ENCODE measurements at places on chromosomes 2 and 18.
A peak's percentile ranks its signal among the peaks of the same experiment; 100 is the strongest.

DNA sequence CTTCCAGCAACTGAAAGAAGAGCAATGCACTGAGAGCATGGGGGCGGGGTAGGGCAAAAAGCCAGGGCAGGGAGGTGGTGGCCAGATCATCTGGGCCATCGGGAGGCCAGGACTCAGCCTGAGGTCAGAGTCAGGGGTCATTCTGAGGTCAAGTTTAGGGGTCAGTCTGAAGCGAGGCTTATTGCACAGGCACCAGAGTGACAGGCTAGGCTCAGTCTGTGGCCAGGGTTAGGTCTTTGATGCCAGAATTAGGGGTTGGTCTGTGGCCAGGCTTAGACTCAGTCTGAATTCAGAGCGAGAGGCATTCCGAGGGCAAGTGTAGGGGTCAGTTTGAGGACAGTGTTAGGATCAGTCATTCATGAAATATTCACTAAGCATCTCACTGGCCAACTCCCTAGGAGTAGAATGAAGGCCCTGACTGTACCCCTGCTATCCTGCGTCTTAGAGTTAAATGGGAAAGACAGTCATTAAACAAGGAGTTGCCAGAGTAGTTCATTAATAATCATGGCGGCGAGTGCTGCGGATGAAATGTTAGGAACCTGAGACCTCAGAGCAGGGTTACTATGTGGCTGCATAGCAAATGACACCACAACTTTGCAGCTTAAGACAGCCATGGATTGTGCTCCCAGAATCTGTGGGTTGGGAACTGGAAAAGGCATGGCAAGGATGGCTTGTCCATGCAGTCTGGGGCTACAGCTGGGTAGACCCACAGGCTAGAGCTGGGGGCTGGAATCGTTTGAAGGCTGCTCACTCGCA lies 198.7 kb downstream of the CYP26B1 start:
- no peak for DNase-seq

DNA sequence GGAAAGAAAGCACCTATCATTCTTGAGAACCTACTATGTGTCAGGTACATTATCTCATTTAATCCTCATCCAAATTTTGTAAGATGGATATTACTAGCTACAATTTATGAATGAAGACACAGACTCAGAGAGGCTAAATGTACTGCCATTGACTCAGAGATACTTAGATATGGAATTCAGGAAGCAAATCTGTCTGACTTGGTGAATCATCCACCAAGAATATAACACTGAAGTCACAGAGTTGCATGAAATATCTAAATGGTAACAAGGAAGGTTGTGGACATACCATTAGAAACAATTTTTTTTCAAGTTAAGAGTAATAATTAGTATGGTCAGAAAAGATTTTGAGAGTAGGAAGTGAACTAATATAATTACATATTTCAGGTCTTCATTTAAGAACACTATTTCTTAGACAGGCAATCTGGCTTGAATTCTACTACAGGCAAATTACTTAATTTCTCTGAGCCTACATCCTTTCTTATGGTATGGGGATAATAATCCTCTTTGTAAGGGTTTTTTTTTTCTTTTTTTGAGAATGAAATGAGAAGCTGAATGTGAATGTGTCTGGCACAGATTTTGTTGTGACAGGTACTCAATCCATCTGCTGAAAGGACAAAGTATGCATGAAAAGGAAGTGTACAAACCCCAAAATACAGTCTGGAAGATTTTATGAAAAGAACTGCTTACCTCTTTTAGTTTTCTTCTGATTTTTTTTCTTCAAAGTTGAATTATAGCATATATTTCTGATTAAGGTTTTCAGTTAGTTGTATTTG lies 14.8 kb upstream of the C2orf66 start:
- DNase-seq: no peak

GRCh38 chr2:6785493-6785892 lies 80.2 kb downstream of the CMPK2 start:
- no peak for DNase-seq

DNA sequence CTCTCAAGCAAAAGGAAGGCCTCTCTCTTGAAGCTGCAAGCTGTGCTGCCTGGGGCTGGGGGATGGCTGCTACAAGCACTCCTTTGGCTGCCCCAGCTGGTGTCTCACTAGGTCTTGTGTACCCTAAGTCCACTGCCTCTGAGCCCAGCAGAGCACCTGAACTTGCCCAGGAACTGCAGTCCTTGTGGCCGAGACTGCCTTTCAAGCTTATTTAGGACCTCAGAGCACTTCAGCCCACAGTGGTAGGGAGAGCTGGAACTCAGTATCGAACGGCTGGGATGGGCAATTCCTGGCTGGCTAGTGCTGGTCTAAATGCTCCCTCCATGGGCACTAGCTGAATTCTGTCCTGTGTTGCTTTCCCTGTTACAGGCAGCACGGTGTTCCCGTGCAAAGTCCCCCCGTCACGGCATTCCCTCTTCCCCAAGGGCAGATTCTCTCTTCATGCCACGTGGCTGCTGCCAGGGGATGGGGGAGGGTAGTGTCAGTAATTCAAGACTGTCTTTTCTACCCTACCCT lies 25.9 kb downstream of the STPG4 start:
- no peak for DNase-seq

DNA sequence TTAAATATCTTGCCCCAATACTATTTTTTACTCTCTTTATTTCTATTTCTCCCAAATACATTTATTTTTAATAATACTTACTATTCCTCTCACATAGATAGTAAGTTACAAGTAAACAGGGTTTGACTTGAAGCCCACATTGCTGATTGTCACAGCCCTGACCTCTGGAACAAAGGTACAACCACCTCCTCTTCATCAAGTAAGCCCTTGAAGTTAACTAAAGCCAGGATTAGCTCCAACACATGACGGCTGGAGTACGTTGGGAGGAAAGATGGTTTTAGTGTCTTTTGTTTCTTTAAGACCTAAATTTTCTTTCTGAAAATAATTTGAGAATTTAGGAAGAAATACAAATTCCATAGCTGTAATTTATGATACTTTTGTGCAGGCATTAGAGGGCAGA lies 949 bp downstream of the MYOM1 start:
- no peak for DNase-seq

DNA sequence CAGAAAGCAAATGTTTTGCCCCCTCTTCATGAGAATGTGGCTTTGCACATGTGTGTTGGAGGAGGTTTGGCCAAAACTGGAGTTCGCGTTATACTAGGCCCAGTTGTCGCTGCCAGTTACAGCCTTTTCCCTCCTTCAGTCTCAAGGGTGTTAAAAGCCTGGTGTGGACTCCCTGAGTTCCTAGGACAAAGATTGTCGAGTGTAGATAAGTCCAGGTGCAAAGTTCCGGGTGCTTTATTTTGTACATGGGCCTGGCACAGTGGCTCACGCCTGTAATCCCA lies 542 bp upstream of the RNF103 start:
- no peak for DNase-seq

DNA sequence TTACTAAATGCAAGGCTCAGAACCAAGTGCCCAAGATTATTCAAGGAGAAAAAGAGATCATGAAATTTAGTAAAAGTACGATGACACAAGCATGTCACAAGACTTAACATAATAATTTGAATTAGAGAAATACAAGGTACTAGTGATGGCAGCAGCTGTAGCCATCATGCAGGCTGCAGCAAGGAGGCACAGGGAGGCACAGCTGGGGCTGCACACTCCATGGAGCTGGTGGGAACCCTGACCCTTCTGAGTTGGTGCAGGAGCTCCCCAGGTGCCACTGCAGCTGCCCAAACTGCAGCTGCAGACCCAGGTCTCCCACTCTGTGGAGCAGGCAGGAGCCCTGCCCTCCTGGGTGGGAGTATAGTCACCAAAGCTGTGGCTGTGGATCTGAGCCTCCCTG lies 46.0 kb downstream of the COL3A1 start:
- no peak for DNase-seq

DNA sequence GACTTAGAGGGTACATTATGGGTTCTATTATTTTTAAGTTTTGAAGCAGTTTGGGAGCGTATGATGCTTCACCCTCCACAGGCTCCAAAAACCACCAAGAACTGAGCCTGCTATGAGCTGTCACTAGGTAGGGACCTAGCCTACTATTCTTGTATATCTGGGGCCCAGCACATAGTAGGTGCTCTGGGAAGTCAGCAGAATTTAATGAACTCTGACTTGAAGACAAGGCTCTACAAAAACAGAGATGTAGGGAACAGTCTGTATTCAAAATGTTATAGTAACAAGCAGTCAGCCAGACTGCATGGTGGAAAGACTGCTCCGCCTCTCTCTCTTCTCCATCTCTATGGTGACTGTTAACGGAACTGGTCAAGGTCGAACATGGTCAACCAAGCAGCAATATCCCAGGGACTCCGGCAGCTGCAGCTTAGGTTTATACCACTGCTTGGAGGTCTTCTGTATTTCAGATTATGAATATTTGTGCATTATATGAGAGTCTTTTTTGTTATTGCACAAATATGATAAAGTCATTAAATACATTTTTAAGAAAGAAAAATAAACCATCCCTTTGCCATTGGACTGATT lies 22.2 kb upstream of the YWHAQ start:
- DNase-seq: no peak

- DNase-seq: no peak
Observed at GRCh38 chr2:64214281-64215115, 70.3 kb upstream of the PELI1 start.

DNA sequence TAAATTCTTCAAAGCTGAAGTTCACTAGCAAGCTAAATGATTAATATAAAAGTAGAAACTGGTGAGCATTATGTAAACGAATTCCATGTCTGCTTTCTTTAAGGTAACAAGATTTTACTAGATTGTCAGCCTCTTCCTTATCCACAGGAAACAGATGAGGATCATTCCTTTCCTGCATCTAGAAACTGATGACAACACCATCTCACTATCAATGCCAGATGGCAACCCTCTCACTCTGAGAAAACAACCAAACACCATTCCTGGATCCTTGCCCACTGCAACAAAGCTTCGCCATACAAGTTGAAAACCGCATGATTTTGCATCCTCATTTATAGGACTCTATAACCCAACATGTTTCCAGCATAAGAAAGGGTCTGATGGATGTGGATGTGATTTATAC lies 122.9 kb downstream of the ZNF521 start:
- no peak for DNase-seq

DNA sequence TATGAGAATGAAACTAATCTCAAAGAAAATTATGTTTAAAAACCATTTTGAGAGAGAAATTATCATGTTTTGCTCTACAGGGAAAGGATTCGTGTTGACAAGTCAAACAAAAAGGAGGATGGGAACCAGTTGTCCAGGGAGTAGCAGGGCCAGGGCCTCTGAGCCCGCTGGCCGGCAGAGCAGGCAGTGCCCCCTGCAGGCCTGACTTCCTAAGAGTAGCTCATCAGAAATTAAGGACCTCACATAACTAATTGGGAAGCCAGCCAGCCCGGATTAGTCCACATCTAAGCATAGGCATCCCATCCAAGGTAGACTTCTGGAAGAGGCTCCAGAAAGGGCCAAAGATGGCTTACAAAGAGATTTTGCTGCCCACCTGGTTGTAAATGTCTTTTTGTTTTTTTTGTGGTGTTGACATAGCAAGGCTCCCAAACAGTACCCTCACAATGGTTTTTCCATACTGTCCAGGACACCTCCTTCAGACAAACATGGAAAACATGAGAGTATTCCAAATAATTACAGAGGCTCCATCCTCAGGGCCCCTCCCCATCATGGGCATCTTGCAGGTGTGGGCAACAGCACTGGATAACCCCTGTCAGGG lies 241.2 kb upstream of the TANK start:
- DNase-seq: peak; percentile 74

- DNase-seq: no peak
Observed at GRCh38 chr2:164675687-164676086, 54.4 kb upstream of the GRB14 start.

- DNase-seq: no peak
Observed at GRCh38 chr2:15427987-15428386, 133.1 kb downstream of the NBAS start.

DNA sequence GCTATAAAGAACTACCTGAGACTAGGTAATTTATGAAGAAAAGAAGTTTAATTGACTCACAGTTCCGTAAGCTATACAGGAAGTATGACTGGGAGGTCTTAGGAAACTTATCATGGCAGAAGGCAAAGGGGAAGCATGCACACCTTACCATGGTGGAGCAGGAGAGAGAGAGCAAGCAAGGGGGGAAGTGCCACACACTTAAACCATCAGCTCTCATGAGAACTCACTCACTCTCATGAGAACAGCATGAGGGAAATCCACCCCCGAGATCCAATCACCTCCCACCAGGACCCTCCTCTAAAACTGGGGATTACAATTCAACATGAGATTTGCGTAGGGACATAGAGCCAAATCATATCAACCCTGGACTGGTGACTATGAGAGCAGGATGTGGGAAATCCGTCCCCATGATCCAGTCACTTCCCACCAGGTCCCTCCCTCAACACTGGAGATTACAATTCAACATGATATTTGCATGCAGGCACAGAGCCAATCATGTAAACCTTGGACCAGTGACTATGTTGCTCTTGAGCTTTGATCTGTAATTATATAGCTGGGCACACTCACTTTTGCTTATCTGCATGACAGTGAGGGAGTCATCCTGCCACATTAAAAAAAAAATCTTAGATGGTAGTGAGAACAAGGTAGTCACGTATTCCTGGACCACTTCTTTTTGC lies 12.9 kb downstream of the ADAM23 start:
- no peak for DNase-seq

Measured in heart left ventricle (tissue), 16 donors.